ENCODE measurements at places on chromosomes 2 and 18. TPM values are rescaled to one million over a fixed set of nuclear protein-coding genes. Genes with fewer than 3 reads are reported as not detected.

CREG2 gene
- total RNA-seq = 0.63 TPM

GRCh38 chr2:86519349-86519748, 43.9 kb downstream of the CHMP3 start:
- no peak for DNase-seq

DNA sequence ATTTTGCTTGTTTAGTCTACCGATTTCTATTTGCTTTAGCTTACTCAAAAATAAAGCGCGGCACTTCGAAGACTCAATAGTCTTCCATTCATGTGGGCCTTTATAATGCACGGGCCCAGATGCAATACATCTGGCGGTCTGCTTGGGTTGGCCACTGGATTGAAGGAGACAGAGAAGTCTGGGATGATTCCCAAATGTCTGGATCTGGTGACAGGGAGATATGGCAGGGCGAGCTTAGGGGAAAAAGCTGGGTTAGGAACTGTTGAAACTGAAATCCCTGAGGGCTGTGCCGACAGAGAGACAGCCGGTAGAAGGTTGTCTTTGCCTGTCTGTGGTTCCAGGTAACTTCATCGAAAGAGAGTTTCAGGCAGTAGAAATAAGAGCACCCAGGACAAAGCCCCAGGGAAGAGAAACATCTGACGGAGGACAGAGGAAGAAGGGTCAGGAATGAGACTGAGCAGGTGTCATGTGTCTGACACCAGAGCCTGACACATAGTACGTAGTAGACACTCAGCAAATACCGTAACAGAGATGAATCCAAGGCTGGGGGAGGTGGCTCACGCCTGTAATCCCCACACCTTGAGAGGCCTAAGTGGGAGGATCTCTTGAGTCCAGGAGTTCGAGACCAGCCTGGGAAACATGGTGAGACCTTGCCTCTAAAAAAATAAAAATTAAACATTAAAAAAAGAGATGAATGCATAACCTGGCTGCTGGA, 13.6 kb downstream of the CLUL1 start:
- DNase-seq = no peak

- no peak for DNase-seq
Observed at GRCh38 chr2:27914041-27914804, 23.7 kb downstream of the BABAM2 start.

TRIM43 gene
- total RNA-seq = not detected

RGPD3 gene
- 1.6 TPM for total RNA-seq

DNA sequence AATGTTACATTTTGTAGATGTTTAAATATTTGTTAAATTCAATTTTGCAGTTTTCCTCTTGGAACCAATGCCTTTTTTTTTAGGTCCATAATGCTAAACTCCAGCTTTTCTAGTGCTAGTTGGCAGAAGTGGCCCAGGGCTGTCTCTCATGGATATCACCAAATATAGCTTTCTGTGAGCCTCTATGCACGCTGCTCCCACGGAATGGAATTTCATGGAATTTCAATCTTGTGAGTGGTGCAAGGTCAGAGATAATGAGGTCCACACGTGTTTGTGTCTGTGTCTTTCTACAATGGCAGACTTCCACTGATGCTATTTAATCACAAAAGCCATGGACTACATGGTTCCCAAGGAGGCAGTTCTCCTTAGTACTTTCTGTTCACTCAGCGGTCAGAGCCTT, 191.5 kb upstream of the PARD3B start:
- DNase-seq = no peak

LRATD1 gene
- 15.4 TPM for total RNA-seq

- DNase-seq = no peak
Observed at GRCh38 chr2:88350331-88351248, 101.9 kb downstream of the FOXI3 start.

IDH1 gene
- 268 TPM for total RNA-seq

DNA sequence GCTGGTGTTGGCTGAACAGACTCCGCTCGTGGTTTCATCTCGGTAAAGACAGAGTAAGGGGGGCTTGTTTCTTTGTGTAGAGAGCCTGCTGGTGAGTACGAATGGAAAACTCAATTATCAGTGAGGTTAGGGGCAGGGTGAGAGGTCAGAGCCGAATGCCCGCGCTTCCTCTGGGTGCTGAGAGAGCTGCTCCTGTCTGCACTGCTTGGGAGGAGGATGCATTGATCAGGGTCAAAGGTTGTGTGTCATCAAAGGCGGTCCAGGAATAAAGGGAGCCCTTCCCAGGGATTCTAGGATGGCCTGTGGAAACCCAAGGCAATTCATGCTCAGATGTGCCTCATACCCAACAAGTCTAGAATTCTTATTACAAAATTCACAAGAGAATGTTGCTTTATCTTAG, 143.9 kb downstream of the MYCN start:
- DNase-seq = no peak

GRCh38 chr2:200471928-200472645, 37.8 kb downstream of the KCTD18 start:
- no peak for DNase-seq

MARCO gene
- total RNA-seq = 0.42 TPM

DNA sequence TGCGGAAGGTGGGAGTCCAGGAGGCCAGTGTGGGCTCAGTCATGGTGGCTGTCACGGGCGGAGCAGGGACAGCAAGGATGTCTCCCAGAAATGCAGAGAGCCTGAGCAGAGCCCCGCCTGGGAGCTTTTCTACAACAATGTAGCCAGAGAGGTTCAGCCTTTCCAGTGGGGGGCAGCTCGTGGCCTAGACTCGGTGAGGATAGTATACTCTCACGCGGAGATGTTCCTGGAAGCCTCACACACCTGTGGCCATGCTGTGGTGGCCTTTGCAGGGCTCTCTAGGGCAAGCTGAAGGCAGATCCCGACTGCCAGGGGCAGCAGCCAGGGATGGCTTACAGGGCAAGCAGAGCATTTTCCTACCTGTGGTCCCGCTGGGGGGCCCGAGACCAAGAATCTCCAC, 244.1 kb downstream of the LDLRAD4 start:
- no peak for DNase-seq

- no peak for DNase-seq
Observed at GRCh38 chr2:16406496-16407289, 258.9 kb downstream of the CYRIA start.

NDUFV2 gene
- total RNA-seq = 116 TPM

- no peak for DNase-seq
Observed at GRCh38 chr18:29062921-29063320, 886.0 kb upstream of the CDH2 start.

DNA sequence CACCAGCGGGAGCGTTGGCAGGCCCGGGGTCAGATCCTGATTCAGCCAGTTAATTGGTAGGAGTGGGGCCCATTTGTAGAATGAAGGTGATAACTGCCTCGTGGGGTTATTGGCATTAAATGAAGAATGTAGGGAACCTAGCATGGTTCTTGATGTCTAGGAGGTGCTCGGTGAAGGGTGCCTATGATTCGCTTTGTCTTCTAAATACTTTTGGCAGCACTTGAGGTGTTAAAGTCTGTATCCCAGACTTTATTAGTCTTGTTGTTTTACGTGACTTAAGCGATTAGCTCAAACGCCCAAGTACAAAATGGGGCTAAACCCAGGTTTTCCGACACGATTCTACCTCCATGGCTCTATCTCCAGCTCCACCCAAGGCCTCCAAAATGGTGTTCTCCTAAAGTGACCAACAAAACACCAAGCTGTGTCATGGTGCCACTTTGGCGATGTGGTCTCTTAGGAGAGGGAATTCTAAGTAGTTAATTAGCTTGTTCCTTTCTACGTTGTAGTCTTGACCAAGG, 980 bp upstream of the PPP4R1 start:
- DNase-seq = no peak

GRP gene
- not detected for total RNA-seq

GRCh38 chr2:2574401-2575180, 243.5 kb upstream of the MYT1L start:
- no peak for DNase-seq

DNA sequence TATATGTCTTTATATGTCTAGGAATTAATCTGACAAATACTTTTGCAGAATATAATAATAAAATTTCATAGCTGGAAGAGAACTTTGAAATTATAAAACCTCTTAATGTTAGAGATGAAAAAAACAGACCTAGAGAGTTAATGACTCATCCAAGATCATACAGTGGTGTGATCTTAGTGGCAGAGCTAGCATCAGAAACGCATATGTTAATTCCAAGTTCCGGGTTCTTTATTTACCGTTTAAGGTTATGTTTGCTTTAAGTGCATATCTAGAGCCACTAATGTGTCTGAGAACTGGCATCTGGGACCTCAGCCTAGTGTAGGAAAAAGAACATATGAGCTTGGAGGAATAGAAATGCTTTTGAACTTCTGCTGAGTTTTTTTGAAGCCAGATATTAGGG, 24.3 kb downstream of the CERS6 start:
- no peak for DNase-seq

- DNase-seq = no peak
Observed at GRCh38 chr2:178761759-178762371, 45.4 kb downstream of the TTN start.

LINC00305 gene
- total RNA-seq = not detected
